ENCODE measurements at places on chromosomes 16 and 17.

DNA sequence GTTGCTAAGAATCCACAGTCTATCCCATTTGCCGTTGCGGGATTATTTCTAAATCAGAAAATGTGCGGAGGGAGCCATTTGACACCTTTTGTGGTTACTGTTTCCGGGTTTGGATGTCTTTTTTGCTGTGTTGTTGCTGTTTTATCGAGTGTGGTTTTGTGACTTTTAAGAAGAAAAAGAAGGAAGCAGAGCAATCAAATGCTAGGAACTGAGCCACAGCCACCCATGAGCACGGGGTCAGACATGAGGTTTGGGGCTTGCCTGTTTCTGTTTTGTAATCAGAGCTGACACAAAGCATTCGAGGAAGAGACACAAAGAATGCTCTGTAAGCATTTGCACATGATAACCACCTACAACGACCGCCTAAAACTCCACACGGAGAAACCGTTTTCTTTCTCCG is 53.1 kb upstream of the CHMP6 start:
- DNase-seq: no peak

GRCh38 chr17:35467824-35468223 is 19.3 kb upstream of the SLFN13 start:
- no peak for DNase-seq

GRCh38 chr17:61536422-61536955 is 54.5 kb downstream of the NACA2 start:
- DNase-seq: no peak

- DNase-seq: no peak
These were observed 19.2 kb upstream of the MRPS23 start for GRCh38 chr17:57868910-57869616.

DNA sequence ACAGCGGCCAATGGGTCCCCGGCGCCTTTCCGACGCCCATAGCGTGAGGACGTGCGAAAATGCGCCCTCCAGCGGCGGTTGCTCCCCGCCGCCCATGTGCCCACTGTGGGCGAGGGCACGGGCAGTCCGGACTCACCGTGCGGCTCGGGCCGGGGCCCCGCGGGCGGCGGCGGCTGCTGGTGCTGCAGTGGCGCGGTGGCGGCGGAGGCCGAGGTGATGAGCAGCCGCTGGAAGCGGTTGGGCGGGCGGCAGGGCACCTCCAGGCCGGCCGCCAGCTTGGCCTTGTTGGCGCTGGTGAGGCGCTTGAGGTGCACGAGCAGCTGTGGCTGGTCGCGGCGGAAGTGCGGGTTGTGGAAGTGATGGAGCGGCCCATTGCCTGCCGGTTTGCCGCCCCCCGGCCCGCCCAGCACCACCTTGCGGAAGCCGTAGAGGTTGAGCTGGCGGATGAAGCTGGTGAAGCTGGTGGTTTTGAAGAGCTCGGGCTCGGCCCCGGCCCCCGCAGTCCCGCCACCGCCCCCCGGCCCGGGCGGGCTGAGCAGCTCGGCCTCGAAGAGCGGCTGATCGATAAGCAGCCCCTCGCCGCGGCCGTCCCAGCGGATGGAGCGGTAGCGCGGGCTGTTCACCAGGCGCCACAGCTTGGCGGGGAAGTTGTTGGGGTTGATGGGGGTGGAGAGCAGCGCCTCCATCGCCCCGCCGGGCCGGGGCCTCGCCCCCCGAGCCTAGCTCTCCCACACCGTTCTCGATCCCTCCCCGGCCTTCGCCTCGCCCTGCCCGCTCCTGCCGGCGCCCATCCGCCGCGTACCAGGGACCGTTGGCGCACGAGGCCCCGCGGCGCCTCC is at the start of gene HSF5:
HSF5 (minus strand) TSS at position 820 of the 839 bp plus-strand sequence; CDS start at position 686, 134 bp downstream.
- DNase-seq: peak; percentile 49

GRCh38 chr17:76704805-76705204 is 6.0 kb downstream of the MXRA7 start:
- DNase-seq: no peak

DNA sequence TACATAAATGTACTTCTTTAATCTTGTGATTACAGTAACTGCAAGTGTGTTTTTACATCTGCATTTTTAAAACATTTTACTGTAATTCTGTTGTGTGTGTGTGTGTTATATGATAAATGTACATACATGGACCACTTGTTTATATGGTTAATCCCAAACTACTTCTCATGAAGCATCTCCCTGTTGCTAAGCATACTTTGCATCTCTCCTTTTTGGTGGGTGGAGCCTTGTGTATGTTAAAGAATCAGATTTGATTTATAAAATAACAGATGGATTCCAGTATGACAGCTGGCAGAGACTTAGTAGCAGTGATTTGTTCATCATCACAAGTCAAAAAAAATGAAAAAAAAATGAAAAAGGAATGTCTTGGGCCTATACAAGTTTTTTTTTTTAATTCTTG is 56.0 kb upstream of the RHBDL3 start:
- DNase-seq: no peak

DNA sequence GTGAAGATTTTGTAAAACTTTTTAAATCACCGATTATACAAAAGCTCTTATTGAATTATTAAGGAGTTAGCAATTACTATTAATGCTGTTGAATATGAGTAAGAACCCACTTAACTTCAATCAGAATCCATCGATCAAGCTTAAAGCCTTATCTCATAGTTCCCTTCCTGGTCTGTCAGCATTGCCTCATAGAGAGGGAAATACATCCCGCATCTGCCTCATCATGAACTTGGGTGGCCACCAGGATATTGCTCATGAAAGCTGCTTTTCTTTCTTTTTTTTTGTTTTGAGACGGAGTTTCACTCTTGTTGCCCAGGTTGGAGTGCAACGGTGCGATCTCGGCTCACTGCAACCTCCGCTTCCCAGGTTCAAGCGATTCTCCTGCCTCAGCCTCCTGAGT is 66.7 kb downstream of the PIGL start:
- DNase-seq: no peak

DNA sequence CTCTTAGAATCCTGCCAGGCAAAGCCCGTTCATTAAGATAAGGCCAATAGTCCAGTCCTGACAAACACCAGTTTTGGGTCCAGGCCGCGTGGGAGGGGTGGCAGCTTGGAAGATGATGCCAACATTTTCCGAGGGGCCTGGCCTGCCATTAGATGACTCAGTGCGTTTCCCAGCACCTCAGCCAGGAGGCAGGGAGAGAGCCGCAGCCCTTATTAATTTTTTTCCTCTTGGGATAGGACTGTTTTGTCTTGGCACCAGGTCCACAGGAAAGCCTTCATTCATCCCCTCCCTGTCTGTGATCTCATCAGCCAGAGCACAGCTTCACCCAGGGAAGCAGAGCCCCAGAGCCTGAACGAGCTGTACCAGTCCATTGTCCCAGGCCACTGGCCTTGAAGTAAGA is 4.7 kb upstream of the NDEL1 start:
- no peak for DNase-seq

GRCh38 chr16:83513008-83513755 is 294.6 kb upstream of the HSBP1 start:
- no peak for DNase-seq

DNA sequence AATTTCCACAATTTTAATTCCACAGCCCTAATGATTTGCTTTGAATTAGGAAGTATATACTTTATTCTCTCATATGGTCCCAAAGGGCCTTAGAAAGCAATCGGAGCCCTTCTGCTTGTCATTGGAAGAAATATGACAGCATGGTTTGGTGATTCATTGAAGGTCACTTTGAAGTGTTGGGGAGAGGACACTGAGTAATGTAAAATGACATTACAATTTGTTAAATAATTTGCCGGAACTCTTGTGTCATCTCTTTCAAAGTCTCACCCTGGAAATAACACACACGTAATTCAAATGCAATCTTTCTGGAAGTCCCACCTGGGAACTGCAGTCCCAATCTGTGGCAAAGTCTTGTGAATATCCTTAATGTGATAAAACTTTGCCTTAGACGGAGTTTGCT is 59.8 kb downstream of the BMERB1 start:
- no peak for DNase-seq

DNA sequence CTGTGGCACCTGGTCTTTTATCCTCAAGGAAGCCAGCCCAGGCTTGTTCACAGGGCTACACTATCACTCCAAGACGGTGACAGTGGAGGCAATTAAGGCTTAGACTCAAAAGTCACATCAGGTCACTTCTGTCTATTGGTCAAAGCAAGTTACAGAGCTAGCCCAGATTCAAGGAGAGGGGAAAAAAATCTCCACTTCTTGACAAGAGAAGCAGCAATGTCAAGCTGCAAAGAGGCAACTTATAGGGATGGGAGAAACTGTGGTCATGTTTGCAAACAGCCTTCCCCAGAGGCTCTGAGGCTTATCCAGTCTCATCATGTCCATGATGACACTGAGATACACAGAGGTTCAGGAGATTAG is 31.6 kb downstream of the SERPINF1 start:
- no peak for DNase-seq

GRCh38 chr16:85029981-85030401 is 2.4 kb downstream of the KIAA0513 start:
- no peak for DNase-seq

GRCh38 chr17:71864755-71865154 is 256.1 kb upstream of the SOX9 start:
- DNase-seq: no peak

GRCh38 chr16:79379095-79379494 is 221.4 kb downstream of the MAF start:
- no peak for DNase-seq

DNA sequence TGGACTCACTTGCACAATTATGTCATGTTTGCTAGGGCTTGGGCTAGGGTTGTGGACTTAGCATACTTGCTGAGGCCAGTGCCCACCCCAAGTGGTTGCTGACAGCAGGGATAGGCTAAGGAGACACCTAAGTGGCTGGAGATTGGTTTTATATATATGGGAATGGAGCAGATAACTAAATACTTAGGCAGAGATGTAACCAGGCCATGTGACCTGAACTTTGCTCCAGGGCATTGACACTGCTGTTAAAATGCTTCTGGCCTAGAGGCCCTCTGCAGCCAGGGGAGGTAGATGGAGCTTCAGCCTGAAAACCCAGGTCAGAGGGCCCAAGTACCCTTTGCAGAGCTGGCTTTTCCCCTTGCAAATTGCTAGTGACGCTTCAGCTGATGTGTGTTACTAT is 1.4 kb upstream of the ITGB3 start:
- DNase-seq: no peak

- DNase-seq: no peak
These were observed 134.7 kb downstream of the AATF start for GRCh38 chr17:37083456-37083855.

- no peak for DNase-seq
These were observed 603 bp upstream of the MRTFB start for GRCh38 chr16:14070555-14070876.
